ENCODE measurements at places on chromosomes 3 and 15.

GRCh38 chr3:133838296-133838789, 32.7 kb downstream of the SRPRB start:
- DNase-seq = no peak

DNA sequence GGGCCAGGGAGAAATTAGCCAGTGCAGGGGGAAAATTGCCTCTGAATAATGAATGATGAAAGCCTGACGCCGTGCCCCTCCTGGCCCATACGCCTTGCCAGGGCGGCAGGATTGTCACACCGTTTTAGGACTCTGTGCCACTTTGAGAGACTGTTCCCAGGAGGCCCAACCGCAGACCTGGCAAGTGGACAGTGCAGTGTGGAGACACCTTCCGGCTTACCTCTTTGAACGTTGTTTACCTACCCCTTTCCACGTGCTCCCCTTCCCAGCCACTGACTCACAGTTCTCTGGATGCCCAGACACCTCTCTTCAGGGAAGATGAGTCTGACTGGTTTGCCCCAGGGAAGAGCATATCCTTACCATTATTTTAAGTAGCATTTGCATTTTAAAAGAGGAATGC, 84.0 kb upstream of the PXYLP1 start:
- DNase-seq = no peak

DNA sequence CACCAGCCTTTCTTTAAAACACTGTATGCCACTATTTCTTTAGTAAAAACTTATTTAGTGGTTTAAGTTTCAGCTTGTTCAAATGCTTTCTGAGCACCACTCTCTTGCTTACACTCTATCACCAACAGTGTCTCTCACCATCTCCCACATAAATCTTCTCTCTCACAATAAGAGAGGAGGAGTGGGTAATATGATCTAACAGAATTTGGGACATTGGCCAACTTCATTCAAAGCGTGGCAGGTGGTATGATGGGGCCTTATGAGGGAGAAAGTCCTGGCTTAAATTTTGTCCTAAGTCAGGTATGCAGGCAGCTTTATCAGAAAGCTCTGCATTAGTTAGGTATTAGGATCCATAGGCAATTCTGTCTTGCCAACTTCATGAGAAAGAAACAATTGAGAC, 1132.5 kb downstream of the TUSC7 start:
- DNase-seq = no peak

DNA sequence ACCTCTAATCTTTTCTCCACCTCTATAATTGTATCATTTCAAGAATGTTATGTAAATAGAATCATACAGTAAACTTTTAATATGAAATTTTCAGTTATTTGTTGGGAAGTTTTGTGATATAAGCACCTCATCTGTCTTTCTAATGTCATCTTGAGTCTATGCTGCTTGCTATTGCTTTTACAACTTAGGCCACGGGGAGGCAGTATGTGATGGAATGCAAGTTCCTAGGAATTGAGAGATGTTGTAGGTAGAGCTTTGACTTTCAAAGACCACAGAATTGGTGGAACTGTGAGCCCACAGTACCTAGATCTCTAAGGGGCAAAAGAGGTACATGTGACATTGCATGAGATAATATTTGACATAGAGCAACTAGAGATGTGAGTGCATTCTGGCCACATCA, 328.3 kb downstream of the MFSD1 start:
- no peak for DNase-seq

DNA sequence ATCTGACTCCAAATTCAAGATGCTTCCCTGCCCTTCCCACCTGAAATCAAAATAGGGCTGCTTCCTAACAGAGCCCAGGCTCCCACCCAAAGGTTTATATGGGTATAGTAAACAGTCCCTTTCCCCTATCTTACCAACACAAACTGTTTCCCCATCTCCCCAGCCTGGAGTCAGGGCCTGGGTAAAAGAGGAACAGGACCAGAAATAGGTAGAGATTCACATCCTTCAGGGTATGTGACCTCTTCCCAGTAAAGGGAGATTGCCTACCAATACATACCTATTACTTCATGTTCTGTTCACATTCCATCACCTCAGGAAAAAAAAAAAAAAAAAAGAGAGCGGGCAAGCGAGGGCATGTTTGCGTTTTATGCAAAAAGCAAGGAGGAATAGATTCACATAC, 9.7 kb upstream of the SHF start:
- no peak for DNase-seq

GRCh38 chr3:45807133-45807532, 10.8 kb upstream of the SLC6A20 start:
- no peak for DNase-seq

- no peak for DNase-seq
Measured at GRCh38 chr3:195260280-195260905, 10.6 kb downstream of the XXYLT1 start.

DNA sequence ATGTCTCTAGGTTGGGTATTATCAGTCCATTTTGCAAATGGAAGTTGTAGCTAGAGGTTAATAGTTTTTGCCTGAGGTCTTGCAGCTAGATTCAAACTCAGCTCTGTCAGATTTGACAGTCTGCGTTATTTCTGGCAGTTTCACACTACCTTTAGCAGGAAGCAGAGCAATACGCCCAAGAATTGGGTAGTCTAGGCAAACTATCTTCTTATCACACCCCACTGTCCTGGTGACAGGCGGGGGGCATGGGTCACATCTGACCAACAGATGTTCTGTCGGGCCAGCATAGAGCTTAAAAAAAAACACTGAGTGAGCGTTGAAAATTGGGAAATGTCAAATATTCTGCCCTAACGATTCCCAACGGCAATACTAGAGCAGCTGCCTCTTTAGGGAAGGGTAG, 5.7 kb downstream of the GPR160 start:
- DNase-seq = no peak

DNA sequence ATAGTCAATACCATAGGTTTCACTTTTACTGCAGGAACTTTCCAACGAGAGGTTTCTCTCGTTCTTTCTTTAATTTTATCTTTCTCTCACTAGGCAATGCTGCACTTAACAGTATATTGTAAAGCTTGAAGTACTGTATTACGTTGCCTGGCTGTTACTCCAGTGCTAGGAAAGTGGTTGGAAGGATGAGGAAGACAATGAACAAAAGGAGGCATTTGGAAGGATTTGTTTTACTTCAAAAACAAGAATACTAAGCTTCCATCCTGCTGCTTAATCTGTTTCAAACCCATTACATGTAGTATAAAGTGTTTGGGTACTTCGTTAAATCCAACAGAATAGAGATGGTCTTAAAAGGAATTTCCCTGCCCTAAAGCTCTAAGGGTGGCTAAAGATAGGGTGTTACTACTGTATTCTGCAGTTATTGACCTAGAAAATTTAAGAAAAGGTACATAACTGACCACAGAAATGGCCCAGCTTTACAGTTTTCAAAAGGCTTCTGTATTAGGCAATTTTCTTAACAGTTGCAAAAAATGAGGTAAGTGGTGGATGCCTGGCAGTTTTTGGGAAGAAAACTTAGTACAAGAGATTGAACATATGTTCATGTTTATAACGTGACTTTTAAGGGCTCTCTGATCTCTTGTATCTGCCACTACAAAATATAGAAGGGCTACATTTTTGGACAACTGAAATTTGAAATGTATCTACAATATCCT, 785 bp upstream of the IFT57 start:
- DNase-seq = no peak

DNA sequence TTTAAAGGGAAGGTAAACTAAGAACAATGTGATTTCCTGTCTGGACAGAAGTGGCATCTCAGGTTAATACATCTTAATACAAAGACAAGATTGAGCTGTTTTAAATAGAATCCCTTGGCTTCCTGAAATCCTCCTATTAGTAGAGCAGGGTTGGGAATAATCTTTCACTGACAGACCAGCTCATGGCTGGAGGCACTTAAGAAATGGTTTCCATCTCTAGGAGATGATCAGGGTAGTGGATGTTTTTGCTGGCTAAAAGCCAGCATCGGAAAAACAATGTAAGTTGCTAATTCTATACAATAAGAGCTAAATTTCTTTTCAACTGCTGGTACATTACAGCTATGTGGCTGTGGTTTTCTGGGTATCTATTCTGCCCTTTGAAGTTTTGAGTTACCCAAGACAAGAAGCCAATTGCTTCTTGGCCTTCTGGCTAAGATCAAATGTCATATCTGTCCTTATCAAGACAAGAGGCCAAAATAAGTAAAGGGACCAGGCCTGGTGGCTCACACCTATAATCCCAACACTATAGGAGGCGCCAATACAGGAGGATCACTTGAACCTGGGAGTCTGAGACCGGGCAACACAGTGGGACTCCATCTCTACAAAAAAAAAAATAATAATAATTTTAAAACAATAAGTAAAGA, 49.6 kb downstream of the SHQ1 start:
- no peak for DNase-seq

DNA sequence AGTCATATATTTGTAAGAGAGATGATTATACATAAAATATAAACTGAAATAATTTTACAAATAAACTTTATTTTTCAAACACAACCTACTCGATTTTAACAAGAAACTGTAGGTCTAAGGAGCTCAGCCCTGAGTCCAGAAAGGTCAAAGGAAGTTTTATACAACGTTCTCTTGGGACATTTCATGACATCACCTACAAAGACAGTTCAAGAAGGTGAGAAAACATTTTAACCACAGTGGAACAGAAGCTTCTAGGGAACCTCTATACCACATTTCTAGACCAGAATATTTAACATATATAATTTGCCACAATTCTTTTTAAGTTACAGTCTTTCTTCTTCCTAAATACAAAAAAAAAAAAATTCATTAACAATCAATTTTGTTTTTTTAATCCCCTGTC, 40.1 kb downstream of the CBLB start:
- no peak for DNase-seq

DNA sequence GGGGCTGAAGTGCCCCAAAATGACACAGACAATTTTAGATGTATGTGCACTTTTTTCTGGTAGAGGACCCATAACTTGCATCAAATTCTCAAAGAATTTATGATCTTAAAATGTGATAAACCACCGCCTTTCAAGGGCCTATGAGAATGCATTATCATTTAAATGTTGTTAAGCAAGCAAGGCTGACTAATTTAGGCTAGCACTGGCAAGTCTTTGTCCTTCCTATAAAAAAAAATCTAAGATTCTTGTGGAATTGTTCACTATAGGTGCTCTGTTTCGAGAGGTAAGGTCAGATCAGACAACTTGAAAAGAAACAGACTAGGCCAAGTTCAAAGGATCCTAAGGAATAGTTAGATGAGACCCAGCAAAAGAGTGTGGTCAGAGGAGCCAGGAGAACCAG, 128.9 kb upstream of the PHLDB2 start:
- no peak for DNase-seq

GRCh38 chr15:40493089-40493840, 22.5 kb downstream of the CHST14 start:
- peak; percentile 33 for DNase-seq

GRCh38 chr3:188439080-188439479, 285.1 kb downstream of the LPP start:
- DNase-seq = peak; percentile 2

GRCh38 chr3:154775821-154776548, 304.1 kb upstream of the MME start:
- no peak for DNase-seq

DNA sequence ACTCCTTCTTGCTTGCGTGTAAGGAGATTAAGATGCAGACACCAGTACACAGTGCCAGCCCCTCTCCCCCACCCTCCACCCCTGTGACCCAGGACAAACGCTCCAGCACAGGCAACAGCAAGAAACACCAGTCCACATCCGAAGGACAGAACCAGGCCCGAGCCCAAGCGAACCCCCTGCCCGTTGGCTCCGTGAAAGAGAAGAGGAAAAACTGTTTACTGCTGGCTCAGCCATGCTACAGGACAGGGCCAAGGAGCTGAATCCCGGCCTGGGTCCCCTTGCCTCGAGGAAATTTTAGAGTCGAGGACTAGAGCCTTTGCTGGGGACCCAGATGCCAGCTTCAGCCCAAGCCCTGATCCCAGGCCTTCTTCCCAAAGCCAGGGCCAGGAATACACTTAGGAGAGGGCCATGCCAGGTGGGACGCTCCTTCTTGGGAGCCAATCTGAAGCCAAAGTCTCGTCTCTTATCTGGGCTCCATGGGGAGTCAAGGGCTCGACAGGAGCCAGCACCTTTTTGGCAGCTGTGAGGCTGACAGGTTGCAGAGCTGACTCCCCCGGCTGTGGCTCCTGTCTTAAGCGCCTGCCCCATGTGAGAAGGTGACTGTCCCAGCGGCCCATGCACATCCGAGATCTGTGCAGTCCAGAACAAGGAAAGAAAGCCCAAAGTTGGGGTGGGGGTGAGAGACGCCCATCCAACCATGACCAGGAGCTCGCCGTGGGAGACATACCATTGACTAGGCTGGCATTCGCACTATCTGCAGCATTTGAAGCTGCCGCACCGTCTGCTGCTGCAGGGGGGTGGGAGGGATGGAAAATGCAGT, 63.8 kb upstream of the SEC13 start:
- DNase-seq = no peak

- no peak for DNase-seq
Measured at GRCh38 chr15:88623061-88623460, 1.9 kb downstream of the AEN start.

GRCh38 chr3:53776494-53777101, 69.6 kb downstream of the CHDH start:
- DNase-seq = no peak

- DNase-seq = no peak
Measured at GRCh38 chr3:61031503-61031902, 219.7 kb downstream of the FHIT start.

GRCh38 chr3:139838269-139838957, 96.6 kb upstream of the CLSTN2 start:
- no peak for DNase-seq

DNA sequence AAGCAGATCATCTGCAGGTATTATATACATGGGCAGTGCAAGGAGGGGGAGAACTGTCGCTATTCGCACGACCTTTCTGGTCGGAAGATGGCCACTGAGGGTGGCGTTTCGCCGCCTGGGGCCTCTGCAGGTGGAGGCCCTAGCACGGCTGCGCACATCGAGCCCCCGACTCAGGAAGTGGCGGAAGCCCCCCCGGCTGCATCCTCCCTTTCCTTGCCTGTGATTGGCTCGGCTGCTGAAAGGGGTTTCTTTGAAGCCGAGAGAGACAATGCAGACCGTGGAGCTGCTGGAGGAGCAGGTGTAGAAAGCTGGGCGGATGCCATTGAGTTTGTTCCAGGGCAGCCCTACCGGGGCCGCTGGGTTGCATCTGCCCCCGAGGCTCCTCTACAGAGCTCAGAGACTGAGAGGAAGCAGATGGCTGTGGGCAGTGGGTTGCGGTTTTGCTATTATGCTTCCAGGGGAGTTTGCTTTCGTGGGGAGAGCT, 639 bp downstream of the MKRN3 start:
- DNase-seq = no peak

DNA sequence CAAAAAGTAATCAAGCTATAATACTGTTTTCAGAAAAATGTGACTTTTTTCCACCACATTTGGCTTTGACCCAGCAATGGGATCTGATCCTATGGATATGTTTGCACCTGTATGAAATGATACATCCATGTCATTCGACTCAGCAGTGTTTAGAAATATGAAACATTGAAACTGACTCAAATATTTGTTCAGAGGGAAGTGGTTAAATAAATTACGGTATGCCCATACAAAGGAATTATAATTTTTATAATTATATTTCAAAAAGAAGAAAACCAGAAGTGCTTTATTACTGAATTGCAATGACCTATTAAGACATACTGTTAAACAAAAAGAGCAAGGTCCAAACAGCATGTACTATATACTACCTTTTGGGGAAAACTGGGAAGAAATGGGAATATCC, 546.5 kb downstream of the MAGI1 start:
- DNase-seq = no peak
